ENCODE measurements at places on chromosomes 12 and 14. TPM values are rescaled to one million over a fixed set of nuclear protein-coding genes. Genes with fewer than 3 reads are reported as not detected.

DNA sequence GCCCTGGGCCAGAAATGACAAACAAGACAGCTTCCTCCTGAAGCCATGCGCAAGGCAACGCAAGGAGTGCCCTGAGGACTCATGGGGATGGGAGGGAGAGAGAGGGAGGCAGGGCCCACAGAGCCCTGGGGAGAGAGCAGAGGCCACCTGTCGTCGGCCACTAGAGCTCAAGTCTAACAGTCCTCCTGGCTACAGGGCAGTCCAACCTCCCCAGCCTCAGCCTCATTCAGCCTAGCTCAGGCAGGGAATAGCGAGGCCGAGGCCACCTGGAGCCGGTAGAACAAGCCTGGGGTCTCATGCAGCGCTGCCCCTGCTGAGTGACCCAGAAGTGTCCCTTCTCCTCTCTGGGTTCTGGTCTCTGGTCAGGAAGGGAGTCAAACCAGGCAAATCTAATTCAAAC, 69.5 kb downstream of the BCL11B start:
- peaks cover 84% of the 10 kb centered on the region for H3K4me1 ChIP-seq
- no peak overlapping the region for H3K4me3 ChIP-seq
- no peak for DNase-seq
- no peaks in the 10 kb centered on the region for H3K27me3 ChIP-seq
- peak overlapping the region; percentile 18 for H3K27ac ChIP-seq

DNA sequence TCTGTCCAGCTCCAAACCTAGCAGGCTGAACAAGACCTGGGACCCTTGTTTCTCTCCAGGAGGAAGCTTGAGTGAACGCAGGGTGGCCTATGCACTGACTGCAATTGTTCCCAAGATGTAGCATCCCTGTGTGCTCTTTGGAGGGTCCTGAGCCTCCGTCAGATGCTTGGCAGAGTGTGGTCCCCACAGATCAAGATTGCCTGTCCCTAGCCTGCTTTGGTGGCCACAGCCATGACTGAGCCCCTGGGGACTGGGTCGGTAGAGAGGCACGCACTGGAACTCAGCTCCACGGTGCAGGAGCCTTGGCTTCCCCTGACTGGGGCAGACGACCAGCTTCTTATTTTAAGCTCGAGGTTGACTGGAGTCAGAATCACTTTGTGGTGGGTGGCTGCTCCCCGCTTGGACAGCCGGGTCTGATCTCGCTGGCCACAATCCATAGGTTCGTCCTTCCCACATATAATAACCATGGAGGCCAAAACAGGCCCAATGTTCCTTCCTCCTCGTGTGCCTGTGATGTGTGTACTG, 97.8 kb downstream of the LGMN start:
- peaks cover 18% of the 10 kb centered on the region for H3K4me1 ChIP-seq
- no peak for DNase-seq
- H3K27me3 ChIP-seq: no peaks in the 10 kb centered on the region
- H3K36me3 ChIP-seq: peaks cover 25% of the 10 kb centered on the region
- H3K27ac ChIP-seq: peak overlapping the region; percentile 68

DNA sequence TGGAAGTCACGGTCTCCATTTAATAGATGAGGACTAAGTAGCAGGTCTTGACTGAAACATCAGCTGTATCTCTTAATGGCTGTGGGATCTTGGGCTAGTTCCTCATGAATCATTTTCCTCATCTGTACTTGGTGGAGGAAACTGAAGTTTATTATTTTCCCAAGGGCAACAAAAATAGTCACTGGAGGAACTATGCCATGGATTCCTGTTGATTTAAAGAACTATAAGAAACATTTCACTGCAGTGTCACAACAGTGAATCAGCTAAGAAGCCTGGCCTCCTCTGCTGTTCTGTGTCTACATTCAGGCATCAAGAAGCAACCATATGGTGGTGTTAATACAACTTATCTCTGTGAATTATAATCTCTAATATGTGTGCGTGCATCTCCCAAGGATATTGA, 200.5 kb downstream of the STXBP6 start:
- DNase-seq: no peak
- H3K27me3 ChIP-seq: no peaks in the 10 kb centered on the region
- H3K4me3 ChIP-seq: no peak overlapping the region
- no peak overlapping the region for H3K27ac ChIP-seq
- no peaks in the 10 kb centered on the region for H3K36me3 ChIP-seq

Gene CD27
- total RNA-seq: 42.3 TPM

Gene CSRP2
- total RNA-seq: 51.8 TPM

- H3K36me3 ChIP-seq: no peaks in the 10 kb centered on the region
- no peaks in the 10 kb centered on the region for H3K27me3 ChIP-seq
Observed at GRCh38 chr12:127081058-127081457, 1185.9 kb upstream of the TMEM132C start.

Data from thymus (tissue), 14 donors.